Activated CD8-positive, alpha-beta T cell treated with anti-CD3 and anti-CD28 coated beads, Interleukin-2, amount 10 ng/mL, durations not matched to agents 7 days and 5 days (primary cell): ENCODE measurements at places on chromosomes 1 and 21. TPM values are rescaled to one million over a fixed set of nuclear protein-coding genes. Genes with fewer than 3 reads are reported as not detected.

GRCh38 chr1:198756470-198756869 lies 117.6 kb downstream of the PTPRC start:
- no peak for DNase-seq

DNA sequence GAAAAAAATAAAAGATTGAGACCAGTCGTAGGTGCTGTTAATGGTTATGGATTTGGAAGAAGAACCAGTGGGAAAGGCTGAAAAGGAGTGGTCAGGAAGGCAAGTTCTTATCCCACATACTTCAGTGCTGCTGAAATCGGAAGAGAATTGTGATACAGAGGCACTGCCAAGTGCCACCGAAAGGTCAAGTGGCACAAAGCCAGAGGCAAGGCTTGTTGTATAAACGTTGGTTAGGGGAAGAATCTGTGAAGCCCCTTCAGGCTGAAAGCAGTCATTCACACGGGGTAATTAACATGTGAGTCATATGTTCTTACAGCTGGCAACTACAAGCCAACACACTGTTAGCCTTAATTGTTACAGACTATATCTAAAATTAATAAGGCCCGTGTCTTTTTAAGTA lies 48.8 kb downstream of the ZBTB40 start:
- no peak for DNase-seq

DNA sequence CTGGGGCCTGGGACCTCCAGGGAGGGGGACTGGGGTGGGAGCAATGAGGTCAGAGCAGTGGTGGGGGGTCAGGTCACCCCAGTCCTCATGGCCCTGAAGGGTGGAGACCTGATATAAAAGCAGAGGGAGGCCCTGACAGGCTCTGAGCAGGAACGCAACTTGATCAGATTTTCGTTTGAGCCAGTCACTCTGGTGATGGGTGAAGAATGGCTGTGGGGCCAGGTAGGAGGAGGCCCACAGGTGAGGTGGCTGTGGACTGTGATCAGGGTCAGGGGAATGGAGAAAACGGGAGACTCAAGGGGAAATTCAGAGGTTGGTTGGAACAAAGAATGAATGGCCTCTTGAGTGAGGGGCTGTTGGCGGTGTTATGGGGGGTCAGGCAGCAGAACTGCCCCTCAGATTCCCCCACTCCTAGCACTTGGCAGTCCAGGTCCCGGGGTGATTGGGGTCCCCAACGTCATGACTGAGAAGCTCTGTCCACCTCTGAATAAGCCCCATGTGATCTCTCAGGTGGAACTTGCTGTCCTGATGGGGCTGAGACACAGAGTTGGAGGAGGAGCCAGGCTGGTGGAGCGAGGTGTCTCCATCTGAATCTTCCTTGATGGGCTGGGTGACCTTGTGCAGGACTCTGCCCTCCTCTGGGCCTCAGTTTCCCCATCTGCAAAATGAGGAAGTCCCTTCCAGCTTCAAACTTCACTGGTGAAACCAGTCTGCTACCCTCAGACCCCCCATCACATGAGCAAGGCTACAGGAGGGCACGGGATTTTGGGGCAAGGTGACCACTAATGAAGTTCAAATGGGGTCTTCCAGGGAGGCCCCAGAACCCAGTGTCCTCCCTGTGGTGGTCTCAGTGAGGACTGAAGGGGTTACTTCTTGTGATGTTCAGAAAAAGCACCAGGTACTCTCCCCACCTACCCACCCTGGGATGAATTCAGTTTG lies 683.0 kb downstream of the MATN1 start:
- peak; percentile 4 for DNase-seq

DNA sequence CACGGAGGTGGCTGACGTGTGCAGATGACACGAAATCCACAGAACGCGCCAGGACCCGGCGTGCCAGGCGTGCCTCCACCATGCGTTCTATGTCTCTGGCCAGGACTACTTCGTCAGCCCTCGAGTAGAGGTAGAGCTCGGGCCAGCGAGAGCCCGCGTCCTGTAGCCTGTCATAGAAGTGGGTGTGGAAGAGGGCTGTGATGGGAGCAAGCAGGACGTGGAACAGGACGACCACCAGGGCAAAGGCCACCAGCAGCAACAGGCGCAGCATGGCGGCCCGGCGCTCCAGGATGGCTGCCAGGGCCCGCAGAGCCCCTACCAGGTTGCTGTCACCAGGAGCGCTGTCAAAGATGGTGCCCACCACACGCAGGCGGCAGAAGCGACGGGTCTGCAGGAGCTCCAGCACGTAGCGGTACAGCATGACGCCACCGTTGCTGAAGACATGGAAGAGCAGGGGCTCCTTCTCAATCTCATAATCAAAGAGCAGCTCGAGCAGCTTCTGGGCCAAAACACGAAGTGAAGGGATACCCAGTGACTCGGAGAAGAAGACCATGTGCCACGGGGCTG lies 19.6 kb downstream of the TMEM53 start:
- no peak for DNase-seq

Gene LRRC53
- not detected for total RNA-seq

DNA sequence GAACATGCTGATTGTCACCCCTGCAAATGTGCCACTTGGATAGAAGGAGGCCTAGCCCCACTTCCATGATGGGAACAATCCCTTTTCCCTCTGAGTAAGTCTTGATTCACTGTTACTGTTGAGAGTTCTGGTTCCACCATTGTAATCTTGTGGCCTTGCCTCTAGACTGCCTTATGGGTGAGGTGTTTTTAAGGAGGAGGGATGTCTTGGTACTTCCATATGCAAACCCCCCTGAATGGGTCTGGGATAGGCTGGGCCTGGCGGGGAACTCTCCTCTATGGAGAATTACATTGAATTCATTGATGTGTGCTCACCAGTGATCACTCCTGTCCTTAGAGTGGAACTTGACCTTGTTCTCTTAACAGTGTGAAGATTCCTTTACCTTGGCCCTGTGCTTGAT lies 5.8 kb downstream of the GALNT2 start:
- no peak for DNase-seq

DNA sequence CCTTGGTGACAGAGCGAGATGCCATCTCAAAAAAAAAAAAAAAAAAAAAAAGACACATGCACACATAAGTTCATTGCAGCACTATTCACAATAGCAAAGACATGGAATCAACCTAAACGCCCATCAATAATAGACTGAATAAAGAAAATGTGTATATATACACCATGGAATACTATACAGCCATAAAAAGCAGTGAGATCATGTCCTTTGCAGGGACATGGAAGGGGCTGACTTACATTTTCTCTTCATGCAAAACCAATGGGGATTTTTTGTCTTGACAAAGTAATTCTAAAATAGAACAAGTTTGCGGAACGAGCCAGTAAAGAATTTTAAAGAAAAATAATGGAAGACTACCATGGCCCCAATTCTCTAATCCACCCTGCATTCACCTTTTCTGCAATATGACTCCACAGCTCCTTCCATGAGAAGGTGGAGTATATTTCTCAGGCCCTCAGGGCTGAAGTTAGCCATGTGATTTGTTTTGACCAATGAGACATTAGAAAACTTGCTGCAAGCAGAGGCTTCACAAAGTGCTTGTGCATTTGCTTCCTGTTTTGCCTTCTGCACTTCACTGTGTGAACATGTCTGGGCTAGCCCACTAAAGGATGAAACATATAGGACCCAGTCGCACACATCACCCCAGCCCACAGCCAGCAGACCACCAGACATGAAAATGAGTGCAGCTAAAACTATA lies 78.8 kb upstream of the NR5A2 start:
- no peak for DNase-seq

GRCh38 chr1:89640440-89640839 lies 7.5 kb downstream of the LRRC8C start:
- no peak for DNase-seq

DNA sequence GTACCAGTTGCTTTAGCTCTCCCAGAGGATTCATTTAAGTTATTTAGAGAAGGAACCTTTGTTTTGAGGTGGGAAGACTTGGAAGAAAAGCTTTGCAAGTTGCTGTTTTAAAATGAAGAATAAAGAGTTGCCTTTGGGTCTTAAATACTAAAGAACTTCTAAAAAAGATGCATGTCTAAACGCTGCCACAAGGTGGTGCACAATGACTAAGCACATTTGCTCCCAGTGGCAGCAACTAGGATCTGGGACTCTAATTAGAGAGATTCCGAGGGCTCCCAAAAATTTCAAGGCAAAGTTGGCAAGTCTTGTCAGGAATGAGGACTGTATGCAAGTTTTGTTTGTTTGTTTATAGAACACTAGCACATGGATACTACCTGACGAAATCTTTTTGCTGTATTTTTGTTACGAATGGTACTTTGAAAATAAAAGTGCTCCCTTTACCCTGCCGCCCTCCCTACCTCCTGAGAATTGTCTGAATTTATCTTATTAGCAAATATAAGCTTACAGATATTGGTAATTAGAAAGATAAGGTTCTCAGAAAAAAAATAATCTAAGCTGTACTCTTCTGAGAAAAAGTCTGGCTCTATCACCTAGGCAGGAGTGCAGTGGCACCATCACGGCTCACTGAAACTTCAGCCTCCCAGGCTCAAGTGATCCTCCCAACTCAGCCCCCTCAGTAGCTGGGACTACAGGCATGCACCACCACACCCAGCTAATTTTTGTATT lies 121.8 kb downstream of the HFM1 start:
- DNase-seq: peak; percentile 62

Gene BLACAT1
- 0.16 TPM for total RNA-seq

- no peak for DNase-seq
Measured at GRCh38 chr1:150551784-150552127, 2.5 kb downstream of the ADAMTSL4 start.

DNA sequence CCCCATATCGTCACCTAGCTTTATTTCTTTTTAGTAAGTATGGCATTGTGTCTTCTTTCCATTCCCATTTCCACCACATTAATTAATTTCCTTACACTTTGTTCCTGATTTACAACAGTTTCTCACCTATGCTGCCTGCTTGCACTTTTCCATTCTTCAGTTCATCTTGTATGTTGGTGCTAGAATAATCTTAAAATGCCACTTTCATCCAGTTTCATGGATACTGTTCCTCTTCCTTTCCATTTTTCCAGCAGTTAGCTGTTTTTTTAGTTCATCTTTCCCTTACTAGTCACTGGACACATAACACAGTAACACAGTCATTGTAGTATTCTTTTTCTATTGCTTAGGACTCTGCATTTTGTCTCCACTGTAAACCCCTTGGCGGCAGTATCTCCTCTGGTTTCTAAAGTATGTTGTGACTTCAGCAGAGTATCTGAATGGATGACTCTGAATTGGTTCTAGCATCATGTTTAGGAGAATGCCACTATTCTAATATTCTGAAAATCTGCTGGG lies 2.1 kb downstream of the CDC7 start:
- DNase-seq: no peak

- no peak for DNase-seq
Measured at GRCh38 chr1:93979718-93980319, 70.6 kb upstream of the GCLM start.

- no peak for DNase-seq
Measured at GRCh38 chr1:109658533-109659042, 2.7 kb downstream of the GSTM4 start.

GRCh38 chr1:47951545-47952235 lies 45.5 kb downstream of the TRABD2B start:
- DNase-seq: no peak

DNA sequence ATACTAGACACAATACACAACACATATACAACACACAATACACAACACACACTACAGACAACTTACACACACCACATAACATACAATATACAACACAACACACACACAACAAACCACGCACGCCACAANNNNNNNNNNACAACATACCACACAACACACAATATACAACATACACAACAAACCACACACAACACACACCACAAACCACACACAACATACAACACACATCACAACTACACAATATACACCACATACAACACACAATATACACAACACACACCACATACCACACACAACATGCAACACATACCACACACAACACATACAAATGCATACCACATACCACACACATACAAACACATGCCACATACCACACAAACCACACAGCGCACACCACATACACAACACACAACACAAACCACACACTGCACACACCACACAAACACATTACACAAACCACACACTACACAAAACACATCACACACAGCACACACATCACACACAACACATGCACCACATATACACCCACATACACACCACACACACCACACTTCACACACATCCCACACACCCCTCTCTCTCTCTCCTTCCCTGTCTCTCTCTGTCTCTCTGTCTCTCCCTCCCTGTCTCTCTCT lies 108.3 kb downstream of the ETS2 start:
- DNase-seq: no peak

GRCh38 chr21:34336245-34336644 lies 27.6 kb upstream of the KCNE2 start:
- no peak for DNase-seq

DNA sequence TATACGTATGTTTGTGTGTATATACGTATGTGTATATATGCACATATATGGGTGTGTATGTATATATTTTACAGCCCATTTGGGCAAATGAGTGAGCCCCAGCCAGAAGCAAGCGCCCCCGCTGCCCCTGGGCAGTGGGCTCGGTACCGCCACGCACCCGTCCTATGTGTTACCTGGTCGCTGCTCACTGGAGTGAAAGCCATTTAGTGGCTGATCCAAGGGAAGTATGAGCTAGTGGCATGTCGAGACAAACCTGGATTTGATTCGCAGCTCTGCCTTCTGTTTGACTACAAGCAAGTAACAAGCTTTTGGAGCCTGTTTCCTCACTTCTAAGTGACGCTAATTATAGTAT lies 35.8 kb upstream of the JAK1 start:
- DNase-seq: no peak

DNA sequence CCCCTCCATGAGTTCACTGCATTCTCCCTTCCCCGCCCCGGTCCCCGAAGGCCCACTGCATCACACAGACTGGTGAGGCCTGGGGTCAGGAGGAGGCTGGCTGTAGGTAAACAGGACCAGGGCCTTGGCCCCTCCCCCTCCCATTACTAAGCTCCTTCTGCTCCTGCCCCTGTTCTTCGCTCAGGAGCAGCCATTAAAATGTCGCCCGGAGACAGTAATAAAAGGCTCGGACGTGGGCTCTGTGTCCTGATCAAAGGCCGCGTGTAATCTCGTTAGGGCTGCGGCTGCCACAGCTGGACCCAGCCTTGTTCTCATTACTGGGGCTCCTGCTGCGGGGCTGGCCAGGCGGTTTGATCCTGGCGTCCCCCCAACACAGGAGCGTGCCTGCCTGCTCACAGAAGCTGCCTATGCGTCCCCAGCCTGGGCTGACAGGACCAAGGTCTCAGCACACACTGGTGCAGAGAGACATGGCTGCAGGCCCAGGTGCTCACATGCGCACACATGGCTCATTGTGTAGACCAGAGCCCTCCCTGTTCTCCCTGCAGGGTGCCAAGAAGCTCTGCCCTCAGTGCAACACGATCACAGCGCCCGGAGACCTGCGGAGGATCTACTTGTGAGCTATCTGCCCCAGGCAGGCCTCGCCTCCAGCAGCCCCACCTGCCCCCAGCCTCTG lies 24.0 kb downstream of the TMEM53 start:
- DNase-seq: no peak

GRCh38 chr21:20276954-20277353 lies 721.3 kb upstream of the NCAM2 start:
- DNase-seq: no peak
